Epithelial cell of esophagus (primary cell): ENCODE measurements at places on chromosomes 3 and 15.

DNA sequence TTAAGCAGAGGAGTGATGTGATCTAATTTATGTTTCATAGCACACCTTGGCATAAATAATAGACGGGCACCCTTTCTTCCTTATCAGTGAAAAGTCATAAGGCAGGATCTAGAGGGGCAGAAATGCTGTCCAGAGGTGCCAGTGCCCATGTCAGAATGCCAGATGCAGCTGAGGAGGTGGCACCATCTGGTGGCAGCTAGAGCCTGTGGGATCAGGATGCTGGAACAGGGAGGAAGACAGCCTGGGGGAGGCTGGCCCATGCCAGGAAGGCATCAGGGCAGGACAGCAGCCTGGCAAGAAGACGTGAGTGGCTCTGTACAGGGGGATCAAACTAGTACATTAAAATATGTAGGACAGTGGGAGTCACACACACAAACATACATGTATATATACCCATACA lies 16.5 kb downstream of the MYH15 start:
- peak; percentile 33 for DNase-seq

DNA sequence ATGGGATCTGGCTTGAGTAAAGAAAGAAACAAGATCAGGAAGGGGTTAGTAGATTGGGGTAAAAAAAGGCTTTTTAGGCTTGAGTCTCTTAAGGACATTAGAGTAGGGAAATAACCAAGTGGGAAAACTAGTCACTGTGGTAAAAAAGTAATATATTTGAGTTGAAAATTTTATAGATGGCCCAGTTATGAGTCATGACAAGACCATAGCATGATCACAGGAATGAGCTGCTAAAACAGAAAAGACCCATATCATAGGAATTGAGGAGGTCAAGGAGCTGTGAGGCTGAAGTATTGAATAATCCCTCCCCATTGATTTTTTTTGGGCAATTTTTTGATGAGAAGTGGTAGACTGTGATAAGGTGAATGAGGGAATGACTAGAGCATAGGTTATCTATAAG lies 69.2 kb upstream of the TBC1D5 start:
- no peak for DNase-seq

GRCh38 chr15:46996359-46996758 lies 720.9 kb upstream of the SEMA6D start:
- DNase-seq, result peak; percentile 1

GRCh38 chr15:75928680-75929608 lies 25.3 kb downstream of the FBXO22 start:
- DNase-seq, result peak; percentile 60

DNA sequence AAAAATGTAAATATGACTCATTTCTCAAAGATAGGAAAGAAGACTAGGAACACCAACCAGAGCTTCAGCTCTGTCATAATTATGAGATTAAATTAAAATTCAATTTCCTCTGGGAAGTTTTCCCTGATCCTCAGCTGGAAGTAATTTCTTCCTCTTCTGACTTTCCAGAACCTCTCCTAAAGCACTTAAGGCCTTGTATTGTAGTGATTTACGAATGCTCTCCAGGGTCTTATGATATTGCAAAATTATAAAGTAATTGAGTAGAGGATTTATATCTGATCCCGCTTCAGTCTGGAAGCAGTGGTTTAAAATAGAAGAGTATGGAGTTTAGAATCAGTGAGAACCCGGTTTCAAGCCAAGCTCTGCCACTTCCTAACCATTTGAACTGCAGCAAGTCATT lies 279.8 kb downstream of the ZPLD1 start:
- no peak for DNase-seq

GRCh38 chr3:66504850-66505641 lies 4.2 kb upstream of the LRIG1 start:
- no peak for DNase-seq

DNA sequence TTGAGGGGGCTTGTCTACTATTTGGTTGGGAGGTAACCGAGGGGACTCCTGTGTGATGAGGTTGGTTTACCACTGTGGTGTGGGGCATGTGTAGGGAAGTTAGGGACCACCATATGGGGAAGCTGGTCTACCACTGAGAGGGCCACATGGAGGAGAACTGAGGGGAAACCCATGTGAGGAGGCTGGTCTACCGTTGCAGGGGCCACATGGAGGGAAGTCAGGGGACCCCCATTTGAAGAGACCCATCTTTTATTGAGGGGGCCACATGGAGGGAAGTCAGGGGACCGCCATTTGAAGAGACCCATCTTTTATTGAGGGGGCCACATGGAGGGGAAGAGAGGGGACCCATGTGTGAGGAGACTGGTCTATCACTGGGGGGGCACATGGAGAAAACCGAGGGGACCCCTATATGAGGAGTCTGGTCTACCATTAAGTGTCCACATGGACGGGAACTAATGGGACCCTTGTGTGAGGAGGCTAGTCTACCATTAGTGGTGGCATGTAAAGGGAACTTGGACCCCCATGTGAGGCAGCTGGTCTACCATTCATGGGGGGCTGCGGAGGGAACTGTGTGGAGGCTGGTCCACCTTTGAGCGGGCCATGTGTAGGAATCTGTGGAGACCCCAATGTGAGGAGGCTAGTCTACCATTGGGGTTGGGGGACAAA lies 165.5 kb downstream of the FBLN2 start:
- no peak for DNase-seq

GRCh38 chr3:82596805-82597204 lies 835.4 kb upstream of the GBE1 start:
- DNase-seq, result no peak
